ENCODE measurements at places on chromosomes 13 and 19.
A peak's percentile ranks its signal among the peaks of the same experiment; 100 is the strongest.

DNA sequence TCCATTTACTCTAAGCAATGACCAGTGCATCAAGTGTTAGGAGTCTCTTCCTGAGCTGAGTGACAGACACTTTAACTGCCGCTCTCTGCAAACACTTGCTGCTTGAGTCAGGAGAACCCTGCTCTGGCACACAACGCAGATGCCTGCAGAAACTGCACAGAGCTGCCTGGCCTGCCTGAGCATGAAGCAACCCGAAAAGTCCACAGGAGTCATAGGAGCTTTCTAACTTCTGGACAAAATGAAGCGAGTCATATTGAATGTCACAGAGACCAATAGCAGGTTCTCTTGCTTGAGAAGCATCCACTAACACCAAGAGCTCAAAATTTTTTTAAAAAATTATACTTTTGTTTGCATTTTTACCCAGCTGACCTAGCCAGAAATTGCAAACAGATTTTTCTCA lies 232.4 kb downstream of the LHFPL6 start:
- no peak for DNase-seq

DNA sequence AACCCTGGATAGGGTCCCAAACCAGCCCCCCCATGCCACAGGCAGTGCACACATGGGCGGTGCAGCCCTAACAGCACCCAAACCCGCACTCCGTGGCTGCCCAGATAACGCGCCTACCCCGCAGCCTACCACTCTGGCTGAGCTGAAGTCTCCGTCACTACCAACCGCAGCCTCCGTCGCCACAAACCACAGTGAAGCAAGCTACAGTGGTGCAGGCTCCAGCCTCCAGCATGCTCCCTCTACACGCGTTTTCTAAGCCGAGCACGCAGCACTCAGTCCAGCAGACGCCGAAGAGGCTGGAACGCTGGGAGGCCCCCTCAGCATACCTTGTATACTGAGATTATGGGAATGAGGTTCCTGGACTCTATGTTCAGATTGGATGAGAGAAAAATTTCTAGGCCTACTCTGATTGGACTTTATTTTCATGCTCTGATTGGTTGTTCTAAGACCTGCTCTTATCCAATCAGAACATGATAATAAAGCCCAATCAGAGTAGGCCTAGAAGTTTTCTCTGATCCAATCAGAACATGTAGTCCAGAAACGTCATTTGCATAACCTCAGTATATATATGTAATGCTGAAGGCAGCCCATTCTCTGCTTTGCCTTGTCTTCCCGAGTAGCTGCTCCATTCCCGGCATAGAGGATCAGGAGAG lies 56.7 kb upstream of the C1QTNF9B start:
- DNase-seq, result no peak

DNA sequence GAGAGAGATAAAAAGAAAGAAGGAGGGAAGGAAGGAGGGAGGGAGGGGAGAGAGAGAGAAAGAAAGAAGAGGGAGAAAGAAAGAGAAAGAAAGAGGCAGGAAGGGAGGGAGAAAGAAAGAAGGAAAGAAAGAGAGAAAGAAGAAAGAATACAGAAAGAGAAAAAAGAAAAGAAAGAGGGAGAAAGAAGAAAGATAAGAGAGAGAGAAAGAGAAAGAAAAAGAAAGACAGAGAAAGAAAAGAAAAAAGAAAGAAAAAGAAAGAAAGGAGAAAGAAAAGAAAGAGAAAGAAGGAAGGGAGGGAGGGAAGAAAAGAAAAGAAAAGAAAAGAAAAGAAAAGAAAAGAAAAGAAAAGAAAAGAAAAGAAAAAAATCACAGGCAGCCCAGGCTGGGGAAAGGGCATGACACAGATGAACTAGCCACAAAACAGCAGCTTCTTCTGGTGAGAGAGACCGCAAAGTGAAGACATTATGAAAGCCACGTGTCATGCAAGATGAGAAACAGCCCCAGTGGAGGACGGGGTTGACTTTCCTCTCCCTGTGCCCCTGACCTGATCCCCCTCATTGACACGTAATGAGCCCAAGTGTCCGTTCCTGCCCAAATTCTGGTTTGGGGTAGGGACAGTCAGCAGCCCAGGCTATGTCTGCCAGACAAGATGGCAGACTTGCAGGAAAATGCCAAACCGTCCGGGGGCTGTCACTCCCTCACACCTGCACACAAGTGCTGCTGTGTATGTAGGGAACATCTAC lies 102.1 kb downstream of the INSR start:
- peak; percentile 46 for DNase-seq

DNA sequence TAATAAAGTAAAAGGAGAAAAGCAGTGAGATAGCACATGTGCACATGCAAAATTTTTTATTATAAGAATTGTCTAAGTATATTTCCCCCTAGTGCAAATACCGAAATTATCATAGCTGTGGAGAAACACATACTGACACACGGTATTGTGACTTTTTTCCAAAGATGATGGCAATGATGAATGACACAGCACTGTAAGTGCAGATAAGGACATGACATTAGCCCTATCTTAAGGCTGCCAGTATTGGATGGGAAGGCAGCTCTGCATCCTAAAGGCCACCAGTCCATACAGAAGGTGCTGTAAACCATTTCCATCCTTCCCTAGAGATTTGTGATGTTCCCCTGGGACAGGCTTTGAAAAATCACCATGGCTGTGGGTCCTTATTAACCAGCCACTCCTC lies 11.5 kb upstream of the MICU2 start:
- DNase-seq, result no peak

DNA sequence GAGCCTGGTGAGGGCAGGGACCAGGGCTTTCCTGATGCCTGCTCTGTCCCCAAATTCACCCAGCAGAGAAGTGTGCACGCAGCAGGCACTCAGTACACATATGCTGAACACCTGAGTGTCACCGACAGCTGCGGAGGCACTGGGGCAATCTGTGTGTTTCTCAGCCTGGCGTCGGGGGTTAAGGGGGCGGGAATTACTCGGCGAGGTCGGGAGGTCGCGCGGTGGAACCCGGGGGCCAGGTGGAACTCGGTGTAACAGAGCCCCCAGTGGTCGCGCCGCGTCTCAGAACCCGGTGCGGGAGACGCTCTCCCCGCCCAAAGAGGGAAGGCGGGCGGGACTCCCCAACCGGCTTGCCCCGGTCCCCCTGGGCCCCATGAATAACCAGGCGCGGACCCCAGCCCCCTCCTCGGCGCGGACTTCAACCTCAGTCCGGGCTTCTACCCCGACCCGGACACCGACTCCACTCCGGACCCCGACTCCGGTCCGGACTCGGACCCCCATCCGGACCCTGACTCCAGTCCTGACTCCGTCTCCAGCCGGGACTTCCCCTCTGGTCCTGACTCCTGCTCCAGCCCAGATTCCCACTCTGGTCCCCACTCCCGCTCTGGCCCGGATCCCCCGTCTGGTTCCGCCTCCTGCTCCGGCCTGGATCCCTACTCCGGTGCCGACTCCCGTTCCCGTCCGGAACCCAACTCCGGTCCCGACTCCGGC lies at the start of gene SELENOV:
Gene SELENOV, plus strand, starts transcription at position 300 of the 711 bp plus-strand sequence. Its CDS starts 74 bp downstream, at position 374.
- DNase-seq, result no peak

DNA sequence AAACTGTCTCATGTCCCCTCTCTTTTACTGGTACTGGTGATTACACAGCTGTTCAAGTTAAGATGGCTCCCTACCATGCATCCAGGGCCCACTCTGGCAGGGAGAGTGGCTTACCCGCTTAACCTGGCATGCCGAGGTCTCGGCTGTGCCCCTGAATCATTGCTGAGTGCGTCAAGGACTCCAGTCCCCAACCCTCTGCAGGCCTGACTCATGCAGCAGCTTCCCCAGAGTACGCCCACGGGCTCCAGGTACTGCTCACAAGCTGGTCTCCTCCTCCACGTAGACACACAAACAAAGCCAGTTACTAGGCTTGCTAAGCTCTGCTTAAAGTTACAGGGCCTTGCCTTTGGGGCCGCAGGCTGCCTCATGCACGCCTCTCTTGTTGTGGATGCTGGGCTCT lies 447.4 kb downstream of the COG6 start:
- peak; percentile 86 for DNase-seq

GRCh38 chr19:7340959-7341837 lies 7.5 kb upstream of the ARHGEF18 start:
- peak; percentile 68 for DNase-seq

DNA sequence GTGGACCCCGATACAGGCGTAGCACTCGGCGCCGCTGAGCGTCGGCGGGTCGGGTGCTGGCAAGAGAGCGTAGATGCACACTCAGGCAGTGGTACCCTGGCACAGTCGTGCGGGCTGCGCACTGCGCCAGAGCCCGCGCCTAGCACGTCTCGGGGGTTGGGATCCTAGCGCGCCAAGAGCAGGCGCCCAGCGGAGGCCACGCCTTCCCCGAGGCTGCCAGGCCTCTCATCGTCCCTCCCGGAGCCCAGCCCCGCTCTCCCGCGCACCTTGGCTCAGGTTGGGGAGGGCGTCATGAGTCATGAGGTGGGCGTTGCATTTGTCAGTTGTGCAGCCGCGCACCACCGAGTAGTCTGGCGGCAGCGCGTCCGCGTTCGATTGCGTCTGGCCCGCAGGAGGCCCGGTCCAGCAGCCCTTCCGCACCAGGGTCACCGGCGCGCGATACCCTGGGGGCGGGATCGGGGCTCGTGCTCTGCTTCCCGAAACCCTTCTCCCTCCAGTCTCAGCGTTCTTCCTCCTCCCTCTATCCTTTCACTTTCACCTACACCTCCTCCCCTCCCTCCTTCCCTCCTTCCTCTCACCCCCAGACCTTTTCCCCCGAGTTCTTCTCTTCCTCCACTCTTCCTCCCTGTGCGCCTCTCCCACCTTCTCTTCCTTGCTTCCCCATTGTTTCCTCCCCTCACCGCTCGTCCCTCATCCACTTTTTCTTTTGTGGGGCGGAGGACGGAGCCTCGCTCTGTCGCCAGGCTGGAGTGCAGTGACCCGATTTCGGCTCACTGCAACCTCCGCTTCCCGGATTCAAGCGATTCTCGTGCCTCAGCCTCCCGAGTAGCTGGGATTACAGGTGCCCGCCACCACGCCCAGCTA lies 3.5 kb downstream of the LYPD5 start:
- peak; percentile 80 for DNase-seq

GRCh38 chr19:45934551-45935230 lies 20.1 kb upstream of the NANOS2 start:
- DNase-seq, result no peak

- DNase-seq, result no peak
These were observed 31.6 kb downstream of the MTRF1 start for GRCh38 chr13:41231786-41232185.

GRCh38 chr19:30036154-30037129 lies 94.4 kb downstream of the URI1 start:
- DNase-seq, result no peak

DNA sequence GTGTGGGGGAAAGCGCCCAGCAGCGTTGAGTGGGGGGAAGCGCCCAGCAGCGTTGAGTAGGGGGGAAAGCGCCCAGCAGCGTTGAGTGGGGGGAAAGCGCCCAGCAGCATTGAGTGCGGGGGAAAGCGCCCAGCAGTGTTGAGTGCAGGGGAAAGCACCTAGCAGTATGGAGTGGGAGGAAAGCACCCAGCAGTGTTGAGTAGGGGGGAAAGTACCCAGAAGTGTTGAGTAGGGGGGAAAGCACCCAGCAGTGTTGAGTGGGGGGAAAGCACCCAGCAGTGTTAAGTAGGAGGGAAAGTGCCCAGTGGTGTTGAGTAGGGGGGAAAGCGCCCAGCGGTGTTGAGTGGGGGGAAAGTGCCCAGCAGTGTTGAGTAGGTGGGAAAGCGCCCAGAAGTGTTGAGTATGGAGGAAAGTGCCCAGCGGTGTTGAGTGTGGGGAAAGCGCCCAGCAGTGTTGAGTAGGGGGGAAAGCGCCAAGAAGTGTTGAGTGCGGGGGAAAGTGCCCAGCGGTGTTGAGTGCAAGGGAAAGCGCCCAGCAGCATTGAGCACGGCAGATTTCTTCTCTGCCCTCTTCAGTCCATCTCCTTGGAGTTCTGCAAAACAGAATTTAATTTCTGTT lies 138.4 kb downstream of the ATP11A start:
- no peak for DNase-seq

- no peak for DNase-seq
These were observed 10.5 kb upstream of the RAP2A start for GRCh38 chr13:97423300-97424045.

DNA sequence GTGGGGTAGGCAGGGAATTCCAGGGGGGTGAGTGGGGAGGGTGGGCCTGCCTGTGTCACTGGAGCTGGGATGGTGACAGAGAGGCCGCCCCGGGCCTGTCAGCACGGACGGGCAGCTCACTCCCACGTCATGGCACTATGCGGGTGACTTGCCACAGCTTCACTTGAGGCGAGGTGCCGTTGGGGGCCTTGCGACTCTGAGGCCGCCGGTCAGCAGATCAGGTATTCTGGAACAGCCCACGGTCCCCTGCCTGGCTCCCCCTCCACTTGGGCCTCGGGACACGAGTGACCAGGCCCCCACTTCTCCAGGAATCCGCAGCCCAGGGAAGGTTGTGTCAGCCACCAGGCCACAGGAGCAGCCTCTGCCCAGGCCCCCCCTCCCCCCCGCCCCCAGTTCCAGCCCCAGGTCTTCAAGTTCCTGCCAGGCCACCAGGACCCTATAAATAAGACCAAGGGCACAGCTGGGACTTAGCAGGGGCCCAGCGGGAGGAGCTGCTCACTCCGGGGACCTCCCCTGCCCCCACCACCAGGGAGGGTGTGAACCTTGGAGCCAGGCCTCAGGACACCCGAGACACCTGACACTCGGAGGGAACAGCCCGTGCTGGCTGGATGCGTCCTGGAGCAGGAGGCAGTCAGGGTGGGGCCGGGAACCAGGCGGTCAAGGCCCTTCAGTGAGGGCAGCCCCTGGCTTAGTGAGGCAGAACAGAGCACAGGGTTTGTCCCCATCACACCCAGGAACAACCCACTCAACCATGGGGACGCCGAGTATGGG lies 2.7 kb upstream of the MIDN start:
- DNase-seq, result no peak

- no peak for DNase-seq
These were observed 51.8 kb downstream of the F2RL3 start for GRCh38 chr19:16940626-16941025.

DNA sequence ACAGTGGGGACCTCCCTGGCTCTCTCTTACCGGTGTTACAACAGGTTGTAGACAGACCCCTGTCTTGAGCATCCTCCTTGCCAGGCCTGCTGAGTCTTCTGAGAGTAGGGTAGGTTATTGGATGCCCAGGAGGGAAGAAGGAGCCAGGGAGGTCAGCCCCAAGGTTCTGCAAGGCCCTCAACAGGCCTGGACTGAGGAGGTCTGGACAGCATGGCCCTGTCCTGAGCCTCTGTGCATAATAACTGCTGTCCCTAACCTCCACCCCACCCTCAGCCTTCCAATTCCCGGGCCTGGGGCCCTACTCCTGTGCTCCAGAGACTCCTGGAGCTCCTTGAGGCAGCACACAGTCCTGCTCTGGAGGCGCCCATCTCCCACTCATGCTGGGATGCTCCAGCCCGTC lies 336 bp downstream of the CD22 start:
- no peak for DNase-seq

DNA sequence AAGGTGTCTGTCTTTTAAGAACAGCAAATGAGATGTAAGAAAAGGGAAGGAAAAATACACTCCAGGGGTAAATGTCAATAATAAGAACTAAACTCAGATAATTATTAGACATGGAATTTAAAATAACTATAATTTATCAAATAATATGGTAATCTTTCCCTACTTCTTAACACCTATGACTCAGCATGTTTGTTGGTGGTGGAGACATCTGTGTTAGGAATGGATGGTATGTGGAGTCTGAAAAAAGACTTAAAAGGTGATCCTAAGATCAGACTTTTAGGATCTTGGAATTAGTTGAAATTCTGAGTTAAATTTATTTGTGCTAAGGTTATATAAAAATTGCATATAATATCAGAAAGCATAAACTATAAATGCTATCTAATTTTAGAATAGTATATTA lies 915.1 kb downstream of the SLITRK5 start:
- DNase-seq, result no peak

GRCh38 chr13:63699948-63700347 lies 2284.3 kb upstream of the PCDH20 start:
- DNase-seq, result no peak
